ENCODE measurements at places on chromosomes 7 and 10.

GRCh38 chr7:136134503-136134902 is 157.3 kb upstream of the MTPN start:
- DNase-seq: no peak

DNA sequence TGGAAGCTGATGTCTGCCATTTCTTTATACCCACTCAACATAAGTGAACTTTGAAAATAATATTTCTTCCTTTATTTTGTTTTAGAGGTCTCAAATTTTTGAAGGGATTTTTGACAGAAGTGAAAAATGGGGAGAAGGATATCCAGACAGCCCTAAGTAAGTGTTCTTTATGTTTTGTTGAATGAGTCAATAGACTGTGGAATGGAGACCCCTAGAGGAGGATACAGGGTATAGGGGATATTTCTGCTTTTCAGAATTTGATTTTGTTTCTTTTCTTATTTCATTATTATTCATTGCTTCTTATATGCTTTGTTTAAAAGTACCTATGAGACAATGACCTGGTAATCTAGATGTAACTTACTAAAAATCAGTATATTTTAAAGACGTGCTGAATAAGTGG is 34.4 kb downstream of the PLEKHA8 start:
- no peak for DNase-seq

- DNase-seq: no peak
These were observed 177.3 kb downstream of the TCF7L2 start for GRCh38 chr10:113127261-113127900.

GRCh38 chr7:113392421-113392820 is 274.1 kb upstream of the SMIM30 start:
- DNase-seq: no peak

DNA sequence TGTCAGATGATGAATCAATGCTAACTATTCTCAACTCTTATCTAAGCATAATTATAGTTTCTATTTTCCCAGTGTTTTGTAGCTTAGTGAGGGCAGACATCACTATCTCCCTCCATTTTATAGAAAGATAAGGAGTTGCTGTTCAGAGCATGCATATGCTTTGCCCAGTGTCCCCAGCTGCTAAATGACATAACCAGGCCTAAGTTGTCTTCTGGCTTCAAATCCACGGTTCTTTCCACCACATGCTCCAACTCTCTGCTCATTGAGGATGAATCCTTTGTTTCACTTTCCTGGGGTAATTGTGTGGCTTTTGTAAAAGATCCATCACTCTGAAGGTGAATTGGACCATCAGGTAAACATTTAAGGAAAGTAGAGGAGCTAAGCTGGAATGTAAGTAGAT is 134.0 kb downstream of the SNX10 start:
- DNase-seq: no peak
